ENCODE measurements at places on chromosomes 16 and 17. TPM values are rescaled to one million over a fixed set of nuclear protein-coding genes. Genes with fewer than 3 reads are reported as not detected.
A peak's percentile ranks its signal among the peaks of the same experiment; 100 is the strongest.

GRCh38 chr16:84312783-84313382 lies 18.2 kb downstream of the WFDC1 start:
- no peaks in the 10 kb centered on the region for H3K4me1 ChIP-seq
- no peaks in the 10 kb centered on the region for H3K36me3 ChIP-seq
- DNase-seq: no peak
- H3K4me3 ChIP-seq: peak overlapping the region; percentile 23
- H3K27me3 ChIP-seq: no peaks in the 10 kb centered on the region

DNA sequence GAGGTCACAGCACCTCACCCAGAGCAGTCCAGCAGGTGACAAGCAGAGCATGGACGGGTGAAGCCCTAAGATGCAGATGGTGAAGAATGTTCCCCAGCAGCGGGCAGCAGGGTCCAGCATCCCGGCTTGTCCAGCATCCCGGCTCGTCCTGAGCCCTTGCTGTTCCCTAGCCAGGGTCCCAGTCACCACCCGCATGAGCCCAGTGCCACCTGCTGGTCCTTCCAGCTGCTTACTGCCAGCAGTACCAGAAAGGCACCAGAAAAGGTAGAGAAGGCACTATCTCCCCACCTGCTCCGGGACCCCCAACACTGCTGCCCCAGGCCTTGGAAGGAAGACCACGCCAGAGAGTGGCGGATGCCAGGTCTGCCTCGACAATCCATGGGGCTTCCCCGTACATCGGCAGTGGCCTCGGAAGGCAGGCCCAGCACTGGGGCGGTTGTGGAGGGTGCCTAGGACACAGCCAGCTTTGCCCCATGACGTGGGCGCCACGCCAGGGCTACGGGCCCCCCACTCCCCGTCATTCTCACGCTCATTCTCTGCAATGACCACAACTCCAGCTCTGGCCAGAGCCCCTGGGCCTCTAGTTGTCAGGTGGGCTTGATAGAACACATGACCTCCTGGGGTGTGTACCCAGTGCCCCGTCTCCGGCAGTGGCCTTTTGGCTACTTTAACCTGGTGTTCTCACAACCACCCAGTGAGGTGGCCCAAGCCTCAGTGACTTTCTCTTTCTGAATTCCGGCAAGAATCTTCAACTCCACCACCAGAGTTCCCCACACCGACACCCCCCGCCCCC lies 1.4 kb downstream of the CENPX start:
- H3K4me3 ChIP-seq: peak overlapping the region; percentile 90
- H3K36me3 ChIP-seq: no peaks in the 10 kb centered on the region
- H3K27me3 ChIP-seq: no peaks in the 10 kb centered on the region
- H3K27ac ChIP-seq: no peak overlapping the region
- H3K4me1 ChIP-seq: peaks cover 6% of the 10 kb centered on the region

- no peak overlapping the region for H3K27ac ChIP-seq
- no peaks in the 10 kb centered on the region for H3K36me3 ChIP-seq
- no peak overlapping the region for H3K4me3 ChIP-seq
Measured at GRCh38 chr16:55263271-55264250, 60.4 kb upstream of the IRX6 start.

GRCh38 chr17:71081666-71082065 lies 912.3 kb downstream of the KCNJ2 start:
- no peaks in the 10 kb centered on the region for H3K4me1 ChIP-seq
- H3K4me3 ChIP-seq: no peak overlapping the region
- no peak for DNase-seq
- no peaks in the 10 kb centered on the region for H3K27me3 ChIP-seq
- no peaks in the 10 kb centered on the region for H3K36me3 ChIP-seq

- no peaks in the 10 kb centered on the region for H3K27me3 ChIP-seq
- H3K4me1 ChIP-seq: no peaks in the 10 kb centered on the region
- H3K36me3 ChIP-seq: no peaks in the 10 kb centered on the region
Measured at GRCh38 chr17:4590981-4591453, 6.7 kb downstream of the SMTNL2 start.

GRCh38 chr16:85286951-85287814 lies 174.9 kb upstream of the CIBAR2 start:
- peaks cover 12% of the 10 kb centered on the region for H3K4me1 ChIP-seq
- peak overlapping the region; percentile 72 for H3K27ac ChIP-seq
- H3K27me3 ChIP-seq: no peaks in the 10 kb centered on the region

GRCh38 chr17:77316191-77316641 lies 175.4 kb downstream of the SEC14L1 start:
- H3K36me3 ChIP-seq: no peaks in the 10 kb centered on the region
- no peak for DNase-seq
- H3K4me1 ChIP-seq: peaks cover 12% of the 10 kb centered on the region
- H3K27ac ChIP-seq: peak overlapping the region; percentile 70
- no peaks in the 10 kb centered on the region for H3K27me3 ChIP-seq

GRCh38 chr16:61313931-61314330 lies 722.3 kb downstream of the CDH8 start:
- H3K4me1 ChIP-seq: no peaks in the 10 kb centered on the region
- DNase-seq: no peak
- H3K4me3 ChIP-seq: no peak overlapping the region
- H3K27me3 ChIP-seq: no peaks in the 10 kb centered on the region
- no peaks in the 10 kb centered on the region for H3K36me3 ChIP-seq

DNA sequence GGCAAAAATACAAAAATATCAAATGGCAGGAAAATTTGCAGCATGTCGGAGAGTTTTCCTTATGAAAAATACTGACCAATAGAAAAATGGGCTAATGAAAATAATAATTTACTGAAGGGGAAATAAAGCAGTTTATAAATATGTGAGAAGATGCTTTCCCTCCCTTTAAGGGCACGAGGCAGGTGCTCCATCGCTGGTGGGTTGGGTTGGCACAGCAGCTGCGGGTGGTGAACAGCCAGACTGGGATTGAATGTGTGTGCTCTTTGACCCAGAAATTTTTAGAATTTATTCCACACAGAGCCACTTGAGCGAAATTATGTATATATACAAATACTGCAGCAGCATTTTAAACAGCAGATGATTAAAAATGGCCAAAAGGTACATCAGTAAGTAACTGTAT lies 109.1 kb upstream of the ZNF750 start:
- no peaks in the 10 kb centered on the region for H3K27me3 ChIP-seq
- H3K4me1 ChIP-seq: no peaks in the 10 kb centered on the region
- DNase-seq: no peak
- H3K4me3 ChIP-seq: no peak overlapping the region

DNA sequence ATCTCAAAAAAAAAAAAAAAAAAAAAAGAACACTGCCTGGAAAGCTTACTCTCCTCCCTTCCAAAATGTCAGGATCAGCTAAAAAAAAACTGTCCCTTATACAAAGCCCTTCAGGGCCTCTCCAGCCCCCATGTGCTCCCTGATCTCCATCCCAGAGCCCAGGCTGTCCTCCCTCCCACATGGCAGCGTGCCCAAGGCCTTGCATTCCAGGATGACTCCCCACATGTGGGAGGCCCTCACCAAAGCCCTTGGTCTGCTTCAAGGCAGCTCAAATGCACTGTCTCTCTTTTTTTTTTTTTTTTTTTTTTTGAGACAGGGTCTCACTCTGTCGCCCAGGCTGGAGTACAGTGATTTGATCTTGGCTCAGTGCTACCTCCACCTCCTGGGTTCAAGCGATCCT lies 2.3 kb downstream of the FDXR start:
- peaks cover 5% of the 10 kb centered on the region for H3K4me1 ChIP-seq
- DNase-seq: no peak
- no peaks in the 10 kb centered on the region for H3K27me3 ChIP-seq
- no peak overlapping the region for H3K27ac ChIP-seq

DNA sequence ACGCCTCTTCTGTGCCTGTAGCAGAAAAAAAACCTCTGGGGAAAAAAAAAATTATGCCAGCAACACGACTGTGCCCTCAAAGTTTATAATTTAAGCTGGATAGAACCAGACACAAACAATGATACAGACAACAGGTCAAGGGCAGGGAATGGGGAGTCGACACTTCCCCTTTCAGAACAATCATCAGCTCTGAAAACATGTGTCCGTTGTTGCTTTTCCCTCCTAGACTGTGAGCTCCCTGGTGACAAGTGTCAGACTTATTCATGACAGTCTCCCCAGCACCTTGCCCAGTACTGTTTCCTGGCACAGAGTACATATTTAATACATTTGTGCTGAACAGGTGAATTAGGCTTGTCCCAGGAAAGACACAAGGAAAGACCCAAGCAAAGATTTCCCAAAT lies 178.3 kb downstream of the SOX9 start:
- no peaks in the 10 kb centered on the region for H3K27me3 ChIP-seq
- H3K36me3 ChIP-seq: no peaks in the 10 kb centered on the region
- H3K4me1 ChIP-seq: no peaks in the 10 kb centered on the region
- no peak for DNase-seq
- H3K4me3 ChIP-seq: no peak overlapping the region

GRCh38 chr17:11245187-11245586 lies 4.2 kb downstream of the SHISA6 start:
- no peak for DNase-seq
- no peaks in the 10 kb centered on the region for H3K4me1 ChIP-seq

- H3K4me3 ChIP-seq: no peak overlapping the region
- H3K4me1 ChIP-seq: no peaks in the 10 kb centered on the region
Measured at GRCh38 chr16:49703483-49703882, 152.4 kb downstream of the ZNF423 start.

- H3K27me3 ChIP-seq: no peaks in the 10 kb centered on the region
- no peak overlapping the region for H3K4me3 ChIP-seq
- H3K36me3 ChIP-seq: no peaks in the 10 kb centered on the region
- no peak overlapping the region for H3K27ac ChIP-seq
- DNase-seq: no peak
Measured at GRCh38 chr17:1239210-1239609, 31.0 kb upstream of the BHLHA9 start.

- no peak overlapping the region for H3K4me3 ChIP-seq
- H3K4me1 ChIP-seq: no peaks in the 10 kb centered on the region
- no peak overlapping the region for H3K27ac ChIP-seq
- no peaks in the 10 kb centered on the region for H3K27me3 ChIP-seq
Measured at GRCh38 chr17:27743281-27743885, 56.9 kb downstream of the NOS2 start.

- DNase-seq: peak; percentile 73
- H3K27me3 ChIP-seq: no peaks in the 10 kb centered on the region
- H3K4me1 ChIP-seq: no peaks in the 10 kb centered on the region
Measured at GRCh38 chr17:72985882-72986720, 106.4 kb downstream of the SLC39A11 start.

- peak overlapping the region; percentile 53 for H3K4me3 ChIP-seq
- peaks cover 25% of the 10 kb centered on the region for H3K4me1 ChIP-seq
- H3K36me3 ChIP-seq: no peaks in the 10 kb centered on the region
- peak overlapping the region; percentile 99 for H3K27ac ChIP-seq
Measured at GRCh38 chr17:76528528-76529223, 8.8 kb downstream of the CYGB start.

GRCh38 chr17:73614256-73614655 lies 30.0 kb downstream of the SDK2 start:
- no peaks in the 10 kb centered on the region for H3K27me3 ChIP-seq
- H3K36me3 ChIP-seq: no peaks in the 10 kb centered on the region
- H3K27ac ChIP-seq: peak overlapping the region; percentile 52

DNA sequence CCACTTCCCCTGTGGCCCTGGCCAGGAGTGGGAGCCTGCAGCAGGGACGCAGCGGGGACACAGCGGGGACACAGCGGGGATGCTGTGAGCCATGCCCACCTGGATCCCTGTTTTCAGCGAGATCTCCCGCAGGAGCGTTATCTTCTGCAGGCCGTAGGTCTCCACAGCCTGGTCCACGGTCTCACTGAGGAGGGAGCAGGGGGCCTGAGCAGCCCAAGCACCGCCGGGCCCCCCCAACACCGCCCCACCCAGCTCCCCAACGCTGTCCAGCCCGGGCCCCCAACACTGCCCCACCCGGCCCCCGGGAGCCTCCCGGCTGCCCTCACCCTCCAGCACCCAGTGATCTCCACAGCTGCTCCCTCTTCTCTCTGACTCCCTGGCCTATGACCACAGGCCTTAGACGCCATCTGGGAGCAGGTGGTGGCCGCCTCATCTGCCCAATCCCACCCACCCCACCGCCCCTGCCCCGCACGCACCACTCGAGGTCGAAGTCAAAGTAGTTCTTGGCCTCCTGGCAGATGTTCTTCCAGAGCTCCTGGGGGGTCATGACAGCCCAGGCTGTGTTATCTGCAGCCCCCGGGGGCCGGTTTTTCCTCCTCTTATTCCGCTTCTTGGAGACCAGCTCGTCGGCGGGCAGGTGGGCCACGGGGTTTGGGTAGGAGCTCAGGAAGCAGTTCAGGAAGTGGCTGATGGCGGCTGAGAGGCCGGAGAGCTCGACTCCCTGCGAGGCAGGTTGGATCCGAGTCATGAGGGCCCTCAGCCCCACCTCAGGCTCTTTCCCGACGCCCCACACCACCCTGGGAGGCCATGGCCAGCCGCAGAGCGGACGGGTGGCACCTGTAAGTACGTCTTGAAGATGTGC lies 17.0 kb downstream of the CLUH start:
- H3K36me3 ChIP-seq: peaks cover 17% of the 10 kb centered on the region
- DNase-seq: no peak
- no peaks in the 10 kb centered on the region for H3K4me1 ChIP-seq
- H3K4me3 ChIP-seq: no peak overlapping the region
- H3K27me3 ChIP-seq: no peaks in the 10 kb centered on the region

DNA sequence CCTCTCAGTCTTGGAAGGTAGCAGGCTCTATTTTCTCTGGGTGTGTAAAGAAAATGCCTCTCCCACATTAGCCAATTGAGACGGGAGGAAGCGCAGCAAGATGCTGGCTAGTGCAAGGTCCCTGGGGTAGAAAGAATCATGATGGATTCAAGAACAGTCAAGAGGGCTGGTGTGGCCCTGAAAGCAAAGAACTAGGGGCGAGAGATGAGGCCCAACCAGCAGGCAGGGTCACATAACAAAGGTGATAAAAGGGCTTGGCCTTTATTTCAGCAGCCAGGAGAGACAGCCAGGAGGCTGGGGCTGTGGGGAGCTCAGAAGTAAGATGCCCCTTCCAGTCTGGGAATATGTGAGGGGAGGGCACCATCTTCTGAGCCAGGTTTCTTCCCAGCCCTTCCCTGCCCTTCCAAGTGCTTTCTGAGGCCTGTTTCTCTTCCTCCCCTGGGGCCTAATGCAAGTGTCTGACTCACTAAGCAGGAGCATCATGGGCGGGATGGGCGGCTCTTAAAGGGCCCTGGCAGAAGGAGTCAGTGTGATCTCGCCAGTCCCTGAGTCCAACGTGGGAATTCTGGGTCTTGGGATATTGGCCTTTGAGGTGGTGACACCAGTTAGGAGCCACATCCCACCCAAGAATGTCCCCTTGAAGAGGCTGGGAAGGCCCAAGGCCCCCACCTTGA lies 3.9 kb upstream of the NLRC5 start:
- H3K27me3 ChIP-seq: no peaks in the 10 kb centered on the region
- no peaks in the 10 kb centered on the region for H3K4me1 ChIP-seq
- H3K27ac ChIP-seq: peak overlapping the region; percentile 36
- no peak for DNase-seq
- H3K4me3 ChIP-seq: no peak overlapping the region

CDH13 gene
- 6.0 TPM for total RNA-seq

C16orf86 gene
- total RNA-seq: 18.1 TPM

MRPL12 gene
- total RNA-seq: 18.4 TPM

CDH5 gene
- total RNA-seq: 45.1 TPM

MGAT5B gene
- total RNA-seq: 0.33 TPM

TMEM114 gene
- total RNA-seq: not detected

ARL5C gene
- not detected for total RNA-seq

IL17C gene
- not detected for total RNA-seq

WFIKKN1 gene
- 0.66 TPM for total RNA-seq

ITGAD gene
- total RNA-seq: 0.44 TPM

RPRML gene
- total RNA-seq: not detected

BICDL2 gene
- 31.5 TPM for total RNA-seq

BAHCC1 gene
- 17.0 TPM for total RNA-seq

KRT34 gene
- total RNA-seq: not detected

TBC1D26 gene
- total RNA-seq: 0.33 TPM

SYT17 gene
- total RNA-seq: 11.9 TPM
